AG04450 (cell line): ENCODE measurements at places on chromosomes 3 and 15.
A peak's percentile ranks its signal among the peaks of the same experiment; 100 is the strongest.

DNA sequence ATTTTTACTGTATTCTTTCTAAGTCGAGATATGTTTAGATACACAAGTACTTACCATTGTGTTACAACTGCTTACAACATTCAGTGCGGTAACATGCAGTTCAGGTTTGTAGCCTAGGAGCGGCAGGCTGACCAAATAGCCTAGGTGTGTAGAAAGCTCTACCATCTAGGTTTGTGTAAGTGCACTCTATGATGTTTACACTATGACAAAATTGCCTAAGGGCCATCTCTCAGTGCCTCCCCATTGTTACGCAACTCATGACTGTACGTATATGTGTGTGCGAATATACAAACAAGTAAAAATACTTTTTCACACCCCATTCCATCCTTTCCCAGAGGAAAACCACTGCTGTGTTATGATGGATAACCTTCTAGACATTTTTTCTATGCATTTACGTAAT is 44.3 kb downstream of the PXYLP1 start:
- DNase-seq = peak; percentile 18

GRCh38 chr3:98573181-98573728 is 20.2 kb downstream of the CPOX start:
- no peak for DNase-seq

GRCh38 chr3:139716908-139717485 is 39.2 kb upstream of the NMNAT3 start:
- no peak for DNase-seq

DNA sequence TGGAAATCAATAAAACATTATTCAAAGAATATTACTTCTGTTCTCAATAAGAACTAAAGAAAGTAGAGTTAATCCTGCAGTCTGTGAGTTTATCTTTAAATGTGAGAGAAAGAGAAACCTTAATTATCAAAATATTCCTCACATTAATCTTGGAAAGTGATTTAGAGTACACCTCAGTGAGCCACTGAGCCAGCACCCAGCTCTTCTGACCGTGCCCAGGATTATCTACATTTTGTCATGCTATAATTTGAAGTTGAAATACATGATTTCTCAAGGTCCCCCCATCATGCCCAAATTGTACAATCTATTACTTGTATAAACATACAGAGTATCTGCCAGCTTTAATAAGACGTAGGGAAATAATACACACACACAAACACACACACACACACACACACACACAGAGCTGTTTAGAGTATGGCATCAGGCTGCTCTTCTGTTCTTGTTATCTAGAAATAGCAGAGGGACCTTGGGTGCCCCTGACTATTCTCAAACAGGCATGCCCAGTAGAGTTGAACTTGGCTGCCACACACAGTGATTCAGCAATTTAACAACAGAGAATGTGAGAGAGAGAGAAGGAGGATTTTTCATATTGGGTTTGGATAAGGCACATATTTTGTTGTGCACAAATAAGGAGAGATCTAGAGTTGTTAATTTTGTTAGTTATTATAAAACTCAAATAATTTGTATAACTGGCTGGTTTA is 74.4 kb downstream of the P2RY1 start:
- DNase-seq = no peak

GRCh38 chr15:92653836-92654539 is 1.6 kb downstream of the FAM174B start:
- DNase-seq = no peak

DNA sequence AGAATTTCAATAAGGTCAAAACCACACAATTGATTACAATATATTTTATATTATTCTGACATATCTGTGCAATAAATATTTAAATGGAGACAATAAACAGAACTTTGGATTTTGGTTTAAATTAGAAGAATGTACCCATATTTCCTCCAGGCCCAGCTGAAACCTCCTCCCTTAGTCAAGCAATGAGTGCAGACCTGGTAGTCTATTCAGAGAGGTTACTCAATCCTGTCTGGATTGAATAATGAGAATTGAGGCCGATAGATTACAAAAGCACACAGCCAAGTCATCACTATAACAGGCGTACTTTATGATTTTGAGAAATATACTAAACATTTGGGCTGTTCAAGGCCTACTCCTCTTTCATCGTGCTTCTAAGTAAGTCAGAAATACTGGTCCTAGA is 114.5 kb upstream of the STRIT1 start:
- no peak for DNase-seq

DNA sequence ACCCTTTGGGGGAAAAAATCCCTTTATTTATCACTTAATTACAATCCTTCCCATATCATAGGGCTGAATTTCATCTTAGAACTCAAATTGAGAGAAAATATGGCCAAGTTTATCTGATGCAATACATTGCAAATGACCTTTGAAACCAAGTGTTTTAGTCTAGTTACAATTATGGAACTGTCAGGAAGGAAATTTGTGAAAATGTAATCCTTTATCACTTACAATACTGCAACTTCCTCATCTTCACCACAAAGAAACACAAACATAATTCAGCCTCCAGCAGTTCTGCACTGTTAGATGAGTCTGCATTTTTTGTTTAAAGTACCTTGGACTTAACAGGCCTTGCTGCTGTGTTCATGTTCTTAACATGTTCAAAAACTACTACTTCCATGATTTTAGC is 4.6 kb downstream of the CCPG1 start:
- no peak for DNase-seq

DNA sequence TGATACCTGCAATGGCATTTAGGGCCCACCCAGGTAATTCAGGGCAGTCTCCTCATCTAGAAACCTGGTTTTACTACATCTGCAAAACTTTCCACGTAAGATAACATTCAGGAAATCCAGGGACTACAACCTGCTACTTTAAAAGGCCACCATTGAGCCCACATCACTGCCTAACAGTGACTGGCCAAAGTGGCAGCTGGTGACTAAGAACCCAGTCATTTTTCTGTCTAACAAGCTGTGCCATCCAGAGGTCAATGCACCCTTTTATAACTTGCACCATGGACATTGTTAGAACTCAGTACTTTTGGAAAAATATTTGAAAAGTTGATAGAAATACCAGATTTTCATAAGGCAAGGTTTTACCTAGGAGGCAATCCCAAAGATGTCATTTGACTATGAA is 492.4 kb downstream of the OTOL1 start:
- DNase-seq = no peak

DNA sequence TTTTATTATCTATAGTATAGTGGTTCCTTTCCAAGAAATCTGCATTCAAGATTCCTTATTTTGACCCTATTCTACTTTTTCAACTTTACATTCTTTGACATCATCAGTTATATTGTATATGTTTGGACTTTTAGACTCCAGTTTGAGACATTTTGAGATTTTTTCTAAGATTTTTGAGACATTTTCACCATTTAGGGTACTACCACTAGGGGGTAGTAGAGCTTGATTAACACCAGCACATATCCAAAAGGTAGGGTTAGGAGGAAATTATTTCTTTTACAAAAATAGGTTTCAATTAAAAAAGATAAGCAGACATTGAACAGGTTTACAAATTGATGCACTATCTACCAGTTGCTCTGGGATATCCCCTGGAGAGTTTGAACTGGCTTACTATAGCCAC is 262.5 kb downstream of the SCAPER start:
- no peak for DNase-seq

- DNase-seq = no peak
Measured at GRCh38 chr15:33104212-33104611, 90.3 kb downstream of the FMN1 start.

DNA sequence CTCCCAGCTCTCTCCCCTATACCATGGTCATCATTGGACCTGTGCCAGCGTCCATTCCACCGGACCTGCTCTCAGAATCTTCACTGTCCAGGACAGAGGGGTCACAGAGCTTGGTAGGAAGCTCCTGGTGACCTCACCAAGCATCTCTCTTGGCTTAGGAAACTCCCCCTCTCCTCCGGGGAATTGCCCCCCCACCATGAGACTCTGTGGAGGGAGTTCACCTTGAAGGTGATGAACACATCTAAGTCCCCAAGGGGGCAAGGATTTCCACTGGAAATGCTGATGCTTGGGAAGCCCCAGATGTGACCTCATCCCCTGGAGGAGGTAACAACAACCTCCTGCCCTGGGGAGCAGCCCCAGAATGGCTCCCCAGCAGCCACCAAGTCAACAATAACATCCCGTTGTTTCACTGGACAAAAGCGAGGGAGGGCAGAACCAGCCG is 3.2 kb downstream of the SEMA7A start:
- no peak for DNase-seq

DNA sequence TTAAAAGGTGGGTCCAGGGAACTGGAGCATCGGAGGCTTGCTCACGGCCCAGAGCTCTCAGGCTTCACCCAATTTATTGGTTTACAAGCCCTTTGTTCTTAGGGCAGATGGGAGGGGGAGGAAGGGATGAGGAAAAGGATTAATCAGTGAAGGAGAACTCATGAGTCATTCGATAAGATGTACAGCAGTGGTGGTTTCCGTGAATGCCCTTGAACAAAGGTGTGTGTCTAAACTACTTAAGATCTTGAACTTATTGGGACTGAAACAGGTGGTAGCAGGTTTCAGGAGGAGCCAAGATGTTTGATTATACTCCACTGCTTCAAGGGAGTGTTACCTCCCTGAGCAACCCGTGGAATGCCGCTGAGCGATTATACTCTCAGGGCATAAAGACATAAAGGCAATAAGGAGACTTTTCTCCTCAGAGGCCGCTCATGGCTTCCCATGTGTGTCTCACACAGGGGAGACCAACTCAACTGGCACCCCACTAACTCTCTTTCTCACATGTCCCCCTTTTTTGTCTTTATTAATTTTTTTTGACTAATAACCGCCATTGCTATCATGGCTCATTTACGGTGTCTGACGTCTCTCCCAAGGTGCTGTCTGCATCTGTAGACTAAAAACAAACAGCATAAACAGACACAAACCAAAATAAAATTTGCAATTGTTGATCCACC is 17.3 kb upstream of the SLC28A2 start:
- DNase-seq = no peak

GRCh38 chr15:42157981-42158765 is 1.7 kb upstream of the PLA2G4F start:
- peak; percentile 29 for DNase-seq

GRCh38 chr15:101446518-101447167 is 42.9 kb downstream of the PCSK6 start:
- no peak for DNase-seq
